GM13976 (cell line): ENCODE measurements at places on chromosomes 13 and 19.

GRCh38 chr13:108278466-108278865 lies 8.9 kb downstream of the TNFSF13B start:
- no peak for DNase-seq

DNA sequence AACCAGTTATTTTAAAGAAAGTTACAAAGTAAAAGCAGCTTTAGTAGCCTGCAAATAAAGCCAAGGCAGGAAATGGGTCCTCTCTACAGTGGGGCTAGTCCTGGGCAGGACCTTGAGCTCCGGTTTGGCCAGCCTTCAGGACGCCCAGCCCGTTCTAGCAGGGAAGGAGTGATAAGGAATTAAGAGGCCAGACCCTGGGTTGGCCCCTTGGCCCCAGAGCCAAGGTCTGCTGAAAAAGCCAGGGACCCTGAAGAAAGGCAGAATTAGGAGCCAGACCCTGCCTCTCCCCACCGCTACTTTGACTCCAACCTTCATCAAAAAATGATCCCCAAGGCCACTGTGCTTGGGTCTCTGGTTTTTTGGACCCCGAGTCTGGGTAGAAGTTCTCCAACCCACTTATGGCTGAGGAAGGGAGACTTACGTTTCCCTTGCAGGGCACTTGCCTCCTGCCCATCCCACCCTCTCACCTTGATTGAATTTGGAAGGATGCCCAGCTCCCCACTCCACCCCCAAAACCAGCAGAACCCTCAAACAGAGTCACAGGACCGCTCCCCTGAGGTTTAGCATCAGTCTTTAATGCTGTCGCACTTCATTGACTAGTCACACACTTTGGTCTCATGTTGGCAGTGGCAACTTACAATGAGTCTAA lies 3.9 kb downstream of the DNAJB1 start:
- no peak for DNase-seq

GRCh38 chr19:58393725-58394033 lies 1.8 kb upstream of the RNF225 start:
- DNase-seq = no peak

- DNase-seq = no peak
These were observed 23.6 kb downstream of the PROZ start for GRCh38 chr13:113182046-113182445.

DNA sequence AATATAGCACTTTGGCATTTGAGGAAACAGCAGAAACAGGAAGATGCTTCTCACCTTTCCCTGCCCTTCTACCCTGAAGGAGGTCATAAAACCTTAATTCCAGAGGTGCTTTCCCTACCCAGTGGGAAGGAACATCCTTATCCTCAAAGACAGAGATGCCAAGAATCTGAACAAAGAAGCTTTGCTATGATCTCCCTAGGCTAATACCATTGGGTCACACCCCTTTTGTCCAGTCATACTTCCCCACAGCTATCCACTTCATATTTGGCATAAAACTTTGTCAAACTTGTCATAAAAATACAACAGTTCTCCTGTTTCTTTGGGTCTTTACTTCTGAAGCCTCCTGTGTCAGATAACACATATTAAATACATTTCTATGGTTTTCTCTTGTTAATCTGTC lies 21.7 kb upstream of the RXFP2 start:
- no peak for DNase-seq

GRCh38 chr13:81771951-81772350 lies 1431.0 kb upstream of the SPRY2 start:
- no peak for DNase-seq

DNA sequence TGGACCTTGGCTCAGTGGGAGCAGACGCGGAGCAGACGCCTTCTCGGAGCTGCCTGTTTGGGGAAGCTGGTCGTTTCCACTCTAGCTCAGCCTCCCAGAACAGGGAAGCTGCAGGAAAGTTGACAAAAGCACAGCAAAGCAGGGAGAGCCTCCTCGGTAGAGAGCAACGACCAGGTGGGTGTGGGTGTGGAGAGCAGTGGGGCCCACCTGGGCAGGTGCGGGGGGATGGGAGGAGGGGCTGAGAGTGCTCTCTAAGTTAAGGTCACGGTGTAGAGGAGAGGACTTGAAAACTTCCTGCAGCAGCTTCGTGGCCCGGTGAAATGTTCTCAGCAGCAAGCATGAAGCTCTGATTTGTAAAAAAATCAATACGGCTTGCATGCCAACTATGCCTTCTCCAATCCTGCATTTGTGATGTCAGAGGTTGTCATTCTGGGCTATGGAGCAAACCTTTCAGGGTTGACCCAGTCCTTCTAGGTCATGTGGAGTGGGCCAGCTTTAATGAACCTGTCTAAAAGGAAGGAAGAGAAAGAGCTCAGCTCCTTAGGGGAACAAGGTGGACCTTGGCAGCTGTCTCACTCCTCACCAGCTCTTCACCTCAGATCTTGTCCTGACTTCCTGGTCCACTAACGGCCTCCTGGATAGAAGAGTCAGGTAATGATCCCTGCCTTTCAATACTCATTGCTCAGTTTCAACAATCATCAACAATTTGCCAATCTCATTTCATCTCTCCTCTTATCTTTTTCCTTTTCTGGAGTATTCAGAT lies 85.8 kb upstream of the UBL3 start:
- peak; percentile 27 for DNase-seq

DNA sequence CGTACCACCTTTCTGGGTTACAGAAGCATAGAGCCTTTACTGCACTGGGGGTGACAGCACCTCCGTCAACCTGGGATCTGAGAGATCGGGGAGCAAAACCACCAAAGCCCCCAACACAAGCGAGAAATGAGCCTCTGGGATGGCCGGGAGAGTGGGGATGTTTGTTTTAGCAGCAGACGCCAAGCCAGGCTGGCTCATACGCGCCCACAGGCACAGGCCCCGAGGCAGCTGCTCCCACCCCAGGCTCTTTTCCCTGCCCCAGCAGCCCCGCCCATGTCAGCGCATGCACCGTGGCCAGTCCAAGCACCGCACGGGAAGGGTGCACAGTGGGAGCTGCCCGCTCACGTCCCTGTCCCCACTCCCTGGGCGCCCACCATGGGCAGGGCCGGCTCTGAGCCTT lies 8.5 kb downstream of the PIP5K1C start:
- DNase-seq = no peak

- DNase-seq = no peak
These were observed 1484.8 kb downstream of the EFNB2 start for GRCh38 chr13:105050686-105051085.

DNA sequence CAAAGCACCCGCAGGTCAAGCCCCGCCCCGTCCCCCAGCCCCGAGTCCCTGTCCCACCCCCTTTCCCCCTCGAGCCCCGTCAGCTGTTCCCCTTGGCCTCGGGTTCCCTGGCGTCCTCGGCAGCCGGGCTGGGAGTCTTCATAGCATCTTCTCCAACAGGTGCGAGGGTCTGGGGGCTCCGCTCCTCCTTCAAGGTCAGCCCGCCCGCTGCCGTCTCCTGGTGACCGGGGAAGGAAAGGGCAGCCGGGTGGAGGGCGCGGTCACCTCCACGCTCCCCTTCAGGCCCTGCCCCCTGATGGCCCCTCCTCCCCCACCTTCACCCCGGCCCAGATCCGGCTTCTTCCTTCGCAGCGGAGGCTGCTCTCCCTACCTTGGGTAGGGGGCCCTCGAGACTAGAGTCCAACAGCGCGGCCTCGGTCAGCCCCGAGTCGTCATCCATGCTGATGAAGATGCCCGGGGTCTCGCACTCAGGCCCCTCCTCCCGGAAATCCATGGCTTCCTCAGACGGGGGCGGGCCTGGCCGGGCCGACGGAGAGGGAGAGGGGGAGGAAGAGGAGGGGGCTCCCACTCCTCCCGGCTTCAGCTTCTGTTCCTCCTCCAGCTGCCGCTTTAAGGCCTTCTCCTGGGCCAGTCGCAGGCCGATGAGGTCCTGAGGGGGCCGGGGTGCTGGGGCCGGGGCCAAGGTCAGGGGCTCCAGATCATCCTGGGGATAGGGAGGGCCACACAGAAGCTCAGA lies 541 bp upstream of the RSPH6A start:
- DNase-seq = no peak

- DNase-seq = no peak
These were observed 2.6 kb upstream of the CARD8 start for GRCh38 chr19:48258350-48258749.

DNA sequence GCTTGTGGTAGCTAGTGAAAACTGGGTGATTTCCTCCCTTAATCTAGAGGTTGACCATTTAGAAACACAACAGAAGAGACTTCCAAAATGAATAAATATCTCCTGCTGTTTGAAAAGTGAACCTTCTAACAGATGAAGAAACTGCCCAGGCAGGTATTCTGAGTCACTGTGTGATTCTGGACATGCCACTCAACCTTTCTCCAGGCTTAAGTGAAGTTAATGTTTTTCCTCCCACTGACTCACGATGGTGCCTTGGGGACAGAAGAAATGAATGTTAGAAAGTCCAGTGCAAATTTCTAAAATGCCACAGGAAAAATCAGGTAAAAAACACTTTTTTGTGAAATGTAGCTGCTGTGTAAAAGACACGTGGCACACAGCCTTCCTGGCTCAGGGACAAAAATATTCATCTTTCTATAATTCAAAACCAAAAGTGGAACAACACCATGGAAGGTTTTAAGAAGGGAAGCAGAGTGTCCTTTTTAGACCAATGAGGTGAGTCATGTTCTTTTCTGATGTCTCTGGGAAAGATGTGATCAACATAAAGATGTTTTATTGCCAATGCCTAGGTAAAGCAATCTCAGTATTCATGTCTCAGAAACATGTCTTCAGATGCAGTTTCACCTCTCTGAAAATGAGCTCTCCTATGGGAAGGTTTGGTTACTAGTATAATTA lies 9.1 kb downstream of the UBE2L5 start:
- DNase-seq = no peak

- DNase-seq = peak; percentile 77
These were observed 27.8 kb downstream of the NFIX start for GRCh38 chr19:13022859-13023636.

- no peak for DNase-seq
These were observed 8.2 kb upstream of the DHDH start for GRCh38 chr19:48925240-48925843.

GRCh38 chr13:48594096-48594815 lies 59.5 kb upstream of the CYSLTR2 start:
- DNase-seq = no peak

- no peak for DNase-seq
These were observed 329.2 kb downstream of the SLC7A1 start for GRCh38 chr13:29266261-29266660.

DNA sequence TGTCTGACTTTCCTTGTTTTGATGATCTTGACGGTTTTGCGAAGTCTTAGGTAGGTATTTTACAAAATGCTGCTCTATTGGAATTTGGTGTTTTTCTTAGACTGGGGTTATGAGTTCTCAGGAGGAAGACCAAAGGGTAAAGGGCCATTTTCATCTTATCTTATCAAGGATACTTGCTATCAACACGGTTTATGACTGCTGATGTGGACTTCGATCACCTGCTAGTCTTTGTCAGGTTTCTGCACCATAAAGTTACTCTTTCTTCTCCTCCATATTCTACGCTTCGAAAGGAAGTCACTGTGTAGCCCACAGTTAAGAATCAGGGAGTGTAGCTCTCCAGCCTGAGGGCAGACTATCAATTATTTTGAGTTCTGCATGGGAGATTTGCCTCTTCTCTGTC lies 7.4 kb upstream of the CEBPG start:
- no peak for DNase-seq

DNA sequence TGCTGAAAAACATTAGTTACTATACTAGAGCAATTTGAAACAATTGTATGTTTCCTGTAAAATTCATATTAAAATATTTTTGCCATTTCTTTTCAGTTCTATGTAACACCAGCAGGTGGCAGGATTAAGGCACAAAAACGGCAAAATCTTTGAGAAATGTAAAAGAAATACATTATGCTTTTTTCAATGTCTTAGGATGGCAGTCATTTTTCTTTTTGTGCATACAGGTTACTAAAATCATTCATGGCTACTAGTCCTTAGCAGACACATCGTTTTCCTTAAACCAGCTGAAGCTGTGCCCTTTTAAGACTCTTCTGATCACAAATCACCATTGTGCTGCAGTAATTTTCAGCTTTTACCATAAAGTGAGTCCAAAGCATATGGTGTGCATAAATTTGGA lies 800.7 kb upstream of the SLITRK5 start:
- DNase-seq = no peak

DNA sequence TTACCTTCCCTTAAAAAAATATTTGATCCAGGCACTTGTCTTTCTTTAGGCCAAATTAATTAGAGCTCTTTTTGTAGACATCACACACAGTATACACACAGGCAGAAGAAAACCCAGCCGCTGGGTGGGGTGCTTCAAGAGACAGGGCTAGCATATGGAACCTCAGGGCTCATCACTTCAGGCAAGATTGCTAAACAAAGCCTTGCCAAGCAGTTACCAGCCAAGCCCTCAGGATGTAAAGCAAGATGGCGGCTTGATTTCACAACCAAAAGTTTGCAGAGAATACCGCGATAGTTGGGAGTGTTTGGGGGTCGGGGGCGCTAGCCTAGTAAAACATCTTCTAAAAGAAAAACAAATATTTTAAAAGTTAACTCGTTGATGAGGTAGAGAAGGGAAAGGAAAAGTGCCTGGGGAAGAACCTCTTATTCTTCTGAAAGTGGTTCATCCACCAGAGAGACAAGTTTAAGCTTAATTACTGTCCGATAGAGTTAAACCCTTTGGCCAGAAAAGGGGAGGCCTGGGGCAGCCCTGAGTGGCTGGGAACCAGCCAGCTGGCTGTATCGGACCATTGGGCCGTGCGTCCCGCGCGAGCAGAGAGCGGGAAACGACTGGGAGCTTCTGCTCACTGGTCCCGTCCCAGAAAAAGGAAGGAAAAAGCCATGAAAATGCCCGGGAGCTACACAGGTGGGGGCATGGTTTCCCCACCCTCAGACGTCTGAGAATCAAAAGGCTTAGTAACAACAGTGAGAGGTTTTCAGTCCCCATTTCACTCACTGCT lies 254.9 kb upstream of the PCDH20 start:
- DNase-seq = no peak

DNA sequence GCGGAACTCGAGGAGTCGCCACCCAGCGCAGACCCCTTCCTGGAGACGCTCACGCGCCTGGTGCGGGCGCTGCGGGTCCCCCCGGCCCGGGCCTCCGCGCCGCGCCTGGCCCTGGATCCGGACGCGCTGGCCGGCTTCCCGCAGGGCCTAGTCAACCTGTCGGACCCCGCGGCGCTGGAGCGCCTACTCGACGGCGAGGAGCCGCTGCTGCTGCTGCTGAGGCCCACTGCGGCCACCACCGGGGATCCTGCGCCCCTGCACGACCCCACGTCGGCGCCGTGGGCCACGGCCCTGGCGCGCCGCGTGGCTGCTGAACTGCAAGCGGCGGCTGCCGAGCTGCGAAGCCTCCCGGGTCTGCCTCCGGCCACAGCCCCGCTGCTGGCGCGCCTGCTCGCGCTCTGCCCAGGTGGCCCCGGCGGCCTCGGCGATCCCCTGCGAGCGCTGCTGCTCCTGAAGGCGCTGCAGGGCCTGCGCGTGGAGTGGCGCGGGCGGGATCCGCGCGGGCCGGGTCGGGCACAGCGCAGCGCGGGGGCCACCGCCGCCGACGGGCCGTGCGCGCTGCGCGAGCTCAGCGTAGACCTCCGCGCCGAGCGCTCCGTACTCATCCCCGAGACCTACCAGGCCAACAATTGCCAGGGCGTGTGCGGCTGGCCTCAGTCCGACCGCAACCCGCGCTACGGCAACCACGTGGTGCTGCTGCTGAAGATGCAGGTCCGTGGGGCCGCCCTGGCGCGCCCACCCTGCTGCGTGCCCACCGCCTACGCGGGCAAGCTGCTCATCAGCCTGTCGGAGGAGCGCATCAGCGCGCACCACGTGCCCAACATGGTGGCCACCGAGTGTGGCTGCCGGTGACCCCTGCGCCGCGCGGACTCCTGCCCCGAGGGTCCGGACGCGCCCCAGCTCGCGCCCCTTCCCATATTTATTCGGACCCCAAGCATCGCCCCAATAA lies 2.3 kb downstream of the AMH start:
- DNase-seq = no peak

- DNase-seq = no peak
These were observed 22.6 kb downstream of the CHST8 start for GRCh38 chr19:33644284-33644836.
